ENCODE measurements at places on chromosomes 1 and 21. TPM values are rescaled to one million over a fixed set of nuclear protein-coding genes. Genes with fewer than 3 reads are reported as not detected.

The CSF3R gene
- 3.3 TPM for total RNA-seq

DNA sequence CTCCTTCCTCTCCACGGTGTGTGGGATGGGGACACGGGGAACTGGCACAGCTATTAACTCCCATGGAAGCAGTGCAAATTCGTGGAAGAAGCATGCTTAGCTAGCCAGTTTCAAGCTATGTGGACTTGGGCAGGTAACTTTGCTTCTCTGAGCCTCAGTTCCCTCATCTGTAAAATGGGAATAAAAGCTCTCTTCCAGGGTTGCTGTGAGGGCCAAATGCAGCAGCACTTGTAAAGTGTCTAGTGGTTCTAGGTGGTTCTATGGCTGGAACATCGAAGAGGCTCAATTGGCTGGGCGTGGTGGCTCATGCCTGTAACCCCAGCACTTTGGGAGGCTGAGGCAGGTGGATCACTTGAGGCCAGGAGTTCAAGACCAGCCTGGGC, 43.3 kb downstream of the DHRS3 start:
- no peak for DNase-seq

The KRTAP21-2 gene
- not detected for total RNA-seq

GRCh38 chr1:154628121-154628405, 20.1 kb upstream of the ADAR start:
- no peak for DNase-seq

DNA sequence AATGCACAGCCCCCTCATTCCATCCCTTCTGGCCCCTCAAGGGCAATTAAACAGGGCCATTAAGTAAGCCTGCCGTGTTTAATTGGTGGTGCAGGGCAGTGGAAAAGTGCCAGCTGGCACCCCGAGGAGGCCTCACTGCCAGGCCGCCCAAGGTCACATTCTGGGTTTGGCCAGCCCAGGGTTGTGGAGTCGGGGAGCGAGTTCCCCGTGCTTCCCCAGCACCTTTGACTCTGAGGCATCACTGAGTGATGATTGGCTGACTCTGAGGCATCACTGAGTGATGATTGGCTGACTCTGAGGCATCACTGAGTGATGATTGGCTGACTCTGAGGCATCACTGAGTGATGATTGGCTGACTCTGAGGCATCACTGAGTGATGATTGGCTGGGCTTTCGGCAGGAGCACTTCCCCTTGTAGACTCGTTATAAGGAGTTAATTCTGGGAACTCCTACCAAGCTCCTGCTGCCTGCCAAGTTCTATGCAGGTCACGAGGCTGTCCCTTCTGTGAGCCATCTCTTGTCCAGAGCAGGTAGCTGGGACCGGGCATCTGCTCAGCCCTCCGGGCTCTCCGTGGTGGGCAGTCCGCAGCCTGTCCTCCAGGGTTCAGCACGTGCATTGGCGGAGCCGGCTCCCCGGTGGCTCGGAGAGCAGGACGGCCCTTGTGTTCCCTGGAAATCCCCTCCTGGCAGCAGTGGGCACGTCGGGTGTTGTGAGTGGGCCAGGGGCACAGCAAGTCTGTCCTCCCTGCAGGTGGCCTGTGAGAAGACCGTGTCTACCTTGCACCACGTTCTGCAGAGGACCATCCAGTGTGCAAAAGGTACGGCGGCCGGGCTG, 20.9 kb downstream of the CSTB start:
- DNase-seq: no peak

DNA sequence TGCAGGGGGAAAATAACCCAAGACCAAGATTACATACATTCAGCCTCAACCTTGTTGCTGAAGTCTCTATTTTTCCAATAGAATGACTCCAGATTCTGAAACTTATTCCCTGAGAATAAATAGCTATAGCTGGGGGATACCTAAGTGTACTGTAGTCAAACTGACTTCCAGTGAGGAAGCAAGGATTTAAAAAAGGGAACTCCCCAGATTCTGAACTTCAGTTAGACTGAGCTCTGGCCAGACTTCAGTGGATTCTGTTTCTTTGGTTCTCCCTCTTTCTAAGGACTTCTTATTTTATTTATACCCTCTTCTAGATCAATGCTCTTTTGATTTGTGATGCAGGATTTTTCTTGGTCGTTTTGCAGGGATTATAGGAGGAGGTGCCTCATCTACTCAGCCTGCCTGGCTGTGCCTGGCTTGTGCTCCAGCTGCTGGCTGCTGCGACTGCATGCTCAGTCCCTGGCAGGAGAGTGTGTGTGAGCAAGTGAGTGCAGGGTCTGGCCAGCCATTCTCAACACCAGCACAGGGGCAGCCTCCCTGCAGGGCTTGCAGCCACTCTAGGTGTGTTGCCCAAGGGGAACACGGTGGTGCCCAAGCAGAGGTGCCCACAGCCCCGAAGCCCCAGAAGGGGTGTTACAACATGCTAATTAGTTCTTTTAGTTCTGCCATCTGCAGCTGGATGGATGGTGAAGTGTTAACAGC, 43.0 kb downstream of the SPATA17 start:
- DNase-seq: no peak

- no peak for DNase-seq
Observed at GRCh38 chr21:38794978-38795377, 10.8 kb upstream of the ETS2 start.

The RPS6KA1 gene
- 3.9 TPM for total RNA-seq

GRCh38 chr1:28877132-28877781, 37.1 kb upstream of the EPB41 start:
- peak; percentile 78 for DNase-seq

The KLHL20 gene
- total RNA-seq: 15.2 TPM

DNA sequence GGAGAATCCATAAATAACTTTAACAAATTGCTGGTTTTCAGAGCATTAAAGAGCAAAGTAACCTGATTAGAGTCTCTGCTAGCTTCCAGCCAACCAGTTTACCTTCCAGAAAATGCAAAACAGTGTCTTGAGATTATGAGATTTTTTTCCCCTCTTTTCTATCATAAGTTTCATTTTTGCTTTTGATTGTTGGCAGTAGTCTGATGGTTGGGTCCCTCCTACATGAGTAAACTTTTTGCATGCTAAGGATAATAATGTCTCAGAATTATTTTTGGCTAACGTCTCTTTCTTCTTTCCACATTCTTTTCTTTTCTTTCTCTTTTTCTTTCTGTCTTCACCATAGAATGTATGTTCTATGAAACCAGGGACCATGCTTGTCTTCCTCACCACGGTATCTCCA, 6.3 kb upstream of the ADAMTS5 start:
- DNase-seq: no peak

DNA sequence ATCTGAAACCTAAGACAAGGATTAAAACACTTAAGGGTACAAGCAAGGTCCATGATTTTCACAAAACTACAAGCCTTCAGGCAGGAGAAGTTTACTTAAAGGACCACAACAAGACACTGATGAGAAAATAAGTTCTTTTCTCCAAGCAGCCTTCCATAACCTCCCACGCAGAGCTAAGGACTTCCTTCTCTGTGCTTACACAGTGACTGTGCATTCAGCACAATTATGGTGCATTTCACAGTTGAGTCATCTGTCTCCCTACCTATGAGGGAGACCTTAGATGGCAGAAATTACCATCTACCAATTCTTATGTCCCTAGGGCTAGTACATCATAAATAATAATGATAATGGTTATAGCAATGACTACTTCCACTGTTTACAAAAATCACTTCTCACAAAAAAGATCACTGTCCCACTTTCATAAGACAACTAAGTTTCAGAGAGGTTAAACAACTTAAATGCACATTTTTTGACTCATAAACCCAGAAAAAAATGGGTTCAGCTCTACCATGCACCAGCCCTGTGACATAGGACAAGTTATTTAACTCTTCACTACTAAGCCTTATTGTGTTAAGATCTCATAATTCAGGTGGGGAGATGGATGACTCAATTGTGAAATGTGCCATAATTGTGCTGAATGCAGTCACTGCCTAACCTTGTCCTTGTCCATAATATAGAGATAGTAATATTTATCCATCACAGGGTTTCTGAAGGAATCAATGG, 45.3 kb downstream of the TARBP1 start:
- DNase-seq: no peak

DNA sequence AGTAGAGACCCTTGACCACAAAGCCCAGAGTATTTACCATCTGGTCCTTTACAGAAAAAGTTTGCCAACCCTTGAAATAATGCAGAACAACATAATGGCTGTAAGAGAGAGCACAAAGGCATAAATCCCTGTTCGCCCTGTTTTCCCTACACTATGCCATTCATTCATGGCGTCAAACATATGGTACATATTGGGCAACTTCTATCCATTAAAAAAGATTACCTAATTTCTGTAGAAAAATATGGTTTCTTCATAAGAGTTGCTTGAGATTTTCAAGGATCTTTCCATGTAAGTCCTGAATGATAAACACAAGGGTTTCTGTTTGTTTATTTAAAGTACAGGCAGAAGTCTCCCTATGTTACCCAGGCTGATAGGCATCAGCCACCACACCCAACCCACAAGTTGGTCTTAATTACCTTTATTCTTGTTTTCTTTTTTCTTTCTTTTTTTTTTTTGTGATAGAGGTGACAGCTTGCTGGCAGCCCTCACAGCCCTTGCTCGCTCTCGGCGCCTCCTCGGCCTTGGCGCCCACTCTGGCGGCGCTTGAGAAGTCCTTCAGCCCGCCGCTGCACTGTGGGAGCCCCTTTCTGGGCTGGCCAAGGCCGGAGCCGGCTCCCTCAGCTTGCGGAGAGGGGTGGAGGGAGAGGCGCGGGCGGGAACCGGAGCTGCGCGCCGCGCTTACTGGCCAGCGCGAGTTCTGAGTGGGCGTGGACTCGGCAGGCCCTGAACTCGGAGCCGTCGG, 68.3 kb upstream of the NR5A2 start:
- DNase-seq: no peak
